ENCODE measurements at places on chromosomes 12 and 14.

DNA sequence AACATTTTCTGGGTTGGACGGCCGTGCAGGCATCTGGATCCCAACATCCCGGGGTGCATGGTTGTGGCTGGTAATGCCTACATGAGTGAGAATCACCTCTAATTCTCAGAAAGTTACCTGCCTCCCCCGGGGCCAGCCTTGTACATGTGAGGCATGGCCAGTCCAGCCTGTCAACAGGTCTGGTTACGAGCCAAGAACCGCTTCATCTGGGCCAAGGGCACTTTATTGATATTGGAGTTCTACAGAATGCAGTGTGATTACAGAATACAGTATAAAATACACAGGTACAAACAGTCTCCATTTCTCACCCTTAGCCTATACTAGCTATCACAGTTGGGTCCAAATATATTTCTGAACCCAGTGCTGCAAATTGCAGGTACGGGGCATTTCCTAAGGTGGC is 84.9 kb upstream of the EVL start:
- no peaks in the 10 kb centered on the region for H3K36me3 ChIP-seq
- peaks cover 5% of the 10 kb centered on the region for H3K4me1 ChIP-seq
- no peak overlapping the region for H3K27ac ChIP-seq
- no peak overlapping the region for H3K4me3 ChIP-seq

- H3K36me3 ChIP-seq, result no peaks in the 10 kb centered on the region
- H3K27me3 ChIP-seq, result no peaks in the 10 kb centered on the region
- no peak for DNase-seq
- no peaks in the 10 kb centered on the region for H3K4me1 ChIP-seq
- no peak overlapping the region for H3K27ac ChIP-seq
- no peak overlapping the region for H3K4me3 ChIP-seq
Observed at GRCh38 chr12:23628806-23629205, 320.7 kb downstream of the SOX5 start.

GRCh38 chr12:84856156-84856900 is 56.3 kb downstream of the SLC6A15 start:
- H3K4me1 ChIP-seq, result no peaks in the 10 kb centered on the region
- H3K27me3 ChIP-seq, result no peaks in the 10 kb centered on the region
- H3K4me3 ChIP-seq, result no peak overlapping the region

DNA sequence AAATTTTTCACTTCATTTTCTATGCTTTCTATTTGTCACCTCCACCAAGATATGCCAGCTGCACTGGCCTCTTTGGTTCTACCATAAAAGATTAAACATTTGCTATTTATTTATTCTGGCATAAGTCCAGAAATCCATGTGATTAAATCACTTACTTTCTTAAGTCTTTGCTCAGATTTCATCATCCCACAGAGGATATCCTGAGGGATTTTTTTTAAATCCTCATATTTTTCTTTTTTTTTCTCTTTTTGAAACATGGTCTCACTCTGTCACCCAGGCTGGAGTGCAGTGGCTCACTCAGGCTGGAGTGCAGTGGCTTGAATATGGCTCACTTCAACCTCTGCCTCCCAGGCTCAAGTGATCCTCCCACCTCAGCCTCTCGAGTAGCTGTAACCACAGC is 645.4 kb upstream of the ATXN7L3B start:
- H3K36me3 ChIP-seq, result no peaks in the 10 kb centered on the region
- no peaks in the 10 kb centered on the region for H3K4me1 ChIP-seq
- no peak overlapping the region for H3K4me3 ChIP-seq
- no peaks in the 10 kb centered on the region for H3K27me3 ChIP-seq
- DNase-seq, result no peak

DNA sequence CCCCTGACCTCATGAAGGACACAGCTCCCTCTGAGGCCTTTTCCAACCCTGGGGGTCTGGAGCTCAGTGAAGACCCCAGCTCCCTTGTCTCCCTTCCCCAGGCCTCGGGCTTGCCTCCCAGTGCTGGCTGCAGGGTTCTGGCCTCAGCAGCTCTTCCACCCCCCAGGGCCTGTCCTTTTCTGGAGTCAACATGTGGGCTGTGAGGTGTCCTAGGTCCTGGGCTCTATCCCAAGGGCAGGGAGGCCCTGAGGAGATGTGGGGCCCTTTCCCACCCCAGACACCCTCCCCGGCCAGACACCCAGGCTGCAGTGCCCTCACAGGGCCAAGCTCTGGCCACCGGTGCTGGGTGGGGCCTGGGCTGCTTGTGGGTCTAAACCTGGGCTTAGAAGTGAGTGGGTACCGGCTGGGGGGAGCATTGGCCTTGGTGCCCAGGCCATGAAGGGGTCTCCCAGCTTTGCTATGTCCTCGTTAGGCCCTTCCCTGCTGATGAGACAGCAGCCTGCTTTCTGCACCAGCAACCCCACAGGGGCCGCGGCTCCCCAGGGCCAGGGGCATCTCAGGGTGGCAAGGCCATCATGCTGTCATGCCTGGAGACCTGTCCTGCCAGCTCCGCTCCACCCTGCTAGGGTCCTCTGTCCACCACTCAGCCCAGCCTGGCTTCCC is 2.7 kb upstream of the CRIP2 start:
- H3K36me3 ChIP-seq, result peaks cover 16% of the 10 kb centered on the region
- H3K4me1 ChIP-seq, result peaks cover 3% of the 10 kb centered on the region
- no peaks in the 10 kb centered on the region for H3K27me3 ChIP-seq
- no peak overlapping the region for H3K4me3 ChIP-seq

GRCh38 chr12:92955997-92956663 is 27.0 kb upstream of the EEA1 start:
- no peaks in the 10 kb centered on the region for H3K27me3 ChIP-seq
- no peak for DNase-seq
- no peaks in the 10 kb centered on the region for H3K4me1 ChIP-seq
- peaks cover 3% of the 10 kb centered on the region for H3K36me3 ChIP-seq
- H3K27ac ChIP-seq, result no peak overlapping the region
- H3K4me3 ChIP-seq, result no peak overlapping the region

GRCh38 chr14:39861229-39861600 is 429.0 kb upstream of the FBXO33 start:
- DNase-seq, result no peak
- H3K4me3 ChIP-seq, result no peak overlapping the region
- no peaks in the 10 kb centered on the region for H3K27me3 ChIP-seq

- no peaks in the 10 kb centered on the region for H3K27me3 ChIP-seq
- no peak for DNase-seq
- H3K4me1 ChIP-seq, result peaks cover 53% of the 10 kb centered on the region
Observed at GRCh38 chr12:106308121-106308520, 5.6 kb downstream of the TCP11L2 start.

- H3K27me3 ChIP-seq, result peaks cover 47% of the 10 kb centered on the region
- H3K4me1 ChIP-seq, result no peaks in the 10 kb centered on the region
- H3K4me3 ChIP-seq, result no peak overlapping the region
- DNase-seq, result no peak
Observed at GRCh38 chr14:76428611-76429010, 52.7 kb downstream of the ESRRB start.

Data from effector memory CD8-positive, alpha-beta T cell (primary cell).